Effector memory CD4-positive, alpha-beta T cell (primary cell): ENCODE measurements at places on chromosomes 5 and 9.

DNA sequence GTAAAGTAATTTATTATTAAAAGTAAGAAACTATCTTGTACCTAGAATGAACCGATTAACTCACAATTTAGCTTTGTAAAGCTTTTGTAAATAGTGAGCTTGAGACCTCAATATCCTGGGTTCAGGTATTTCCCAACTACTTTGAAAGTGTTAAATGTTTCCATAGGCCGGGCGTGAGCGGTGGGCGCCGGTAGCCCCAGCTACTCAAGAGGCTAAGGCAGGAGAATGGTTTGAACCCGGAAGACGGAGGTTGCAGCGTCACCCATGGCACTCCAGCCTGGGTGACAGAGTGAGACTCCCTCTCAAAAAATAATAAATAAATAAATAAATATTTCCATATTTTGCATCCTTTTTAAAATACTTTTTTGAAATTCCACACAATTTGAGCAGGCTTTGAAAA is 1.5 kb upstream of the ANKH start:
- no peak for DNase-seq
- H3K27ac ChIP-seq = peak overlapping the region; percentile 67
- no peaks in the 10 kb centered on the region for H3K36me3 ChIP-seq
- H3K4me1 ChIP-seq = peaks cover 7% of the 10 kb centered on the region
- H3K27me3 ChIP-seq = no peaks in the 10 kb centered on the region

GRCh38 chr9:114116126-114116747 is 17.1 kb upstream of the KIF12 start:
- H3K36me3 ChIP-seq = no peaks in the 10 kb centered on the region
- no peak overlapping the region for H3K27ac ChIP-seq
- H3K4me1 ChIP-seq = no peaks in the 10 kb centered on the region
- H3K4me3 ChIP-seq = no peak overlapping the region
- no peak for DNase-seq
- no peaks in the 10 kb centered on the region for H3K27me3 ChIP-seq

DNA sequence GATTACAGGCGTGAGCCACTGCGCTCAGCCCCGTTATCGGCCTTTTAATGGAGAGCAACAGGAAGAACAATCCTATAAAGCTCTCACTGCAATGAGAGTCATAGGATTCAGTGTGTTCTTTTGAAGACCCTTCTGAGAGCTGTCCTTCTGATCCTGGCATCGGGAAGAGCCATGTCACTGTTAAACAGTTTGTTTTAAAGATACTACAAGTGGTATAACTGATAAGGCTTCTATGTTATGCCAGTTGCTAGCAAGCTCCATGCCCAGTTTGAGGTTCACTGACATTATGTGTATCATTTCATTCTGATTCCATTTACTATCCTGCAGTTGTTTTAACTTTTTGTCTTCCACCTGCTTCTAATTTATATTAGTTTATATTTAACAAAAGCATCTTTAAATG is 55.8 kb downstream of the GNAQ start:
- no peaks in the 10 kb centered on the region for H3K36me3 ChIP-seq
- no peaks in the 10 kb centered on the region for H3K27me3 ChIP-seq
- H3K4me1 ChIP-seq = peaks cover 12% of the 10 kb centered on the region
- no peak overlapping the region for H3K4me3 ChIP-seq

DNA sequence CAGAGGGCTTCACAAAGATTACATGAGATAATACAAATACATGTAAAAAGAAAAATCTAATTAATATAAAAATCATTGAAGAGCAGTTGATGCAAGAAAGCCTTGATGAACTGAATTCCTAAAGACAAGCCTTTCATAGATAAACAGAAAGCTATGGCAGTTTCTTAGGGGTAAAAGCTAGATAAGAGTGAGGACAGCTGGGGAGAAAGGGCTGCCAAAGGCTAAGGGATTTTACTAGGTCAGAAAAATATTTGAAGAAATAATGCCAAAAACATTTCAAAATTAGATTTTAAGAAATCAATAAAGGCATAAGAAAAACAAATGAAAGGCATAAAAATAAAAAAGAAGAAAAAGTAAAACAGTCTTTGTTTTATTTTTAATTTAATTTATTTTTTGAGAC is 107.9 kb upstream of the ZNF366 start:
- no peaks in the 10 kb centered on the region for H3K4me1 ChIP-seq
- H3K27me3 ChIP-seq = no peaks in the 10 kb centered on the region
- no peak overlapping the region for H3K4me3 ChIP-seq
- no peak for DNase-seq
- no peak overlapping the region for H3K27ac ChIP-seq

GRCh38 chr5:178545176-178545575 is 45.0 kb downstream of the COL23A1 start:
- no peak overlapping the region for H3K4me3 ChIP-seq
- no peaks in the 10 kb centered on the region for H3K4me1 ChIP-seq
- no peaks in the 10 kb centered on the region for H3K27me3 ChIP-seq
- H3K36me3 ChIP-seq = no peaks in the 10 kb centered on the region
- DNase-seq = no peak
- no peak overlapping the region for H3K27ac ChIP-seq

DNA sequence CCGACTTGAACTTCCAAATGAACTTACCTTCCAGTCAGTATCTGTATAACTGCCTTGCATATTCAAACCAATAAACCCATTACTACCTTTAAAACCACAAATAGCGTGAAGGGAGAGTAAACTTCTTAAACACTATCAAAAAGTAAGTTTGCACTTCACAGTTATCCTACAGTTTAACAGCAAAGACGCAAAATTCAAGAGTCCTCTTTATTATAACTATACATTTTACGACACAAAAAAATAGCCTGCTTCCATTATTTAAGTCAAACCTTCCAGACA is 1.8 kb downstream of the PTBP3 start:
- H3K27ac ChIP-seq = peak overlapping the region; percentile 45
- H3K4me3 ChIP-seq = peak overlapping the region; percentile 91
- peaks cover 17% of the 10 kb centered on the region for H3K4me1 ChIP-seq
- no peak for DNase-seq
- H3K36me3 ChIP-seq = no peaks in the 10 kb centered on the region
- no peaks in the 10 kb centered on the region for H3K27me3 ChIP-seq

DNA sequence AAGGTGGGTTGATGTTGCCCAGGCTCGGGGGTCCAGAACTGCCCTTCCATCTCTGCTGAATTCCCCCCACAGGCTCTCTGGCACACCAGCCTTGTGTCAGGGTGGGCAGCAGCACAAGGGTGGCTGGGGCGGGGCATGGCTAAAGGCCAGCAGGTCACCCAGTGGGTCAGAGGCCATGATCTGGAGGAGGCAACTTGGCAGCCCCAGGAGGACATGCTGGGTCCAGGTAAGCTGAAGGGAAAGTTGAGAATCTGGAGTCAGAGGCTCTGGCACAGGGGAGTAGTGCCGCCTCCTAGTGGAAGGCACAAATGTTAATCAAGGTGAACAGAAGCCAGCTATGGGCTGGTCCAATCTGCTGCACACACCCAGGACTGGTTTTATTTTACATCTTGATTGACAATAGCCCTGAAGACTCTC is 6.2 kb downstream of the TMEM8B start:
- H3K36me3 ChIP-seq = no peaks in the 10 kb centered on the region
- no peaks in the 10 kb centered on the region for H3K27me3 ChIP-seq
- no peaks in the 10 kb centered on the region for H3K4me1 ChIP-seq
- no peak overlapping the region for H3K4me3 ChIP-seq

GRCh38 chr9:68489646-68490045 is 51.0 kb downstream of the TMEM252 start:
- H3K4me1 ChIP-seq = no peaks in the 10 kb centered on the region
- no peak overlapping the region for H3K4me3 ChIP-seq
- no peak for DNase-seq
- H3K27ac ChIP-seq = no peak overlapping the region
- no peaks in the 10 kb centered on the region for H3K36me3 ChIP-seq
- no peaks in the 10 kb centered on the region for H3K27me3 ChIP-seq

DNA sequence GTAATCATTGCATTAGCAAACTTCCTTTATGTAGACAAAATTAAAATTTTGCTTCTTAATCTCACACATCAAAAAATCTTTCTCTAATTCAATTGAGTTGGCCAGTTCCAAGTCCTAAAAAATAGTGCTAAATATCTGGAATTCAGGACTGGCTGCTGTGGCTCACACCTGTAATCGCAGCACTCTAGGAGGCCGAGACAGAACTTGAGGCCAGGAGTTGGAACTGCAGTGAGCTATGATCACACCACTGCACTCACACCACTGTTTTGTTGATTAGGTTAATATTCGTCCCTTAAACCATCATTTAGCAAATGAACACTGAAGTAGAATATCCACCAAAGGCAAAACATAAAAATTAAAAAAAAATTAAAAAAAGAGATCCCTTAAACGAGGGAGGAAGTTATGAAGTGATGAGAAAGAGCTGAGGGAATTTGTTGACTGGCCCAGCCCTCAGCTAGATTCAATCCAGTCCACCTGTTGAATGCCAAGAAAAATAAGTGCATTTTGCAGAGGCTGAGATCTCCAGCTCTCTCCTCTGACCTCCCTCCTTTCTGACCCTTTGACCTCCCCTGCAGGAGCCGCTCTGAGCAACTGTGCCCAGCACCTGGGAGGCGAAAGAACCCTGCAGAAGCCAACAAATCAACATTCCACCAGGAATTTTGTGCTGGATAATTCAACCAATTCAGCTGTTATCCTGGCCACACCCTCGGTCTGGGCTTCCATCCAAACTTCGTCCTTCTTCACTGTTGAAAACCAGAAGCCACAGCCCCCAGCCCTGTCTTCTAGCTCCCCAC is 96.8 kb downstream of the OR2K2 start:
- no peaks in the 10 kb centered on the region for H3K27me3 ChIP-seq
- H3K4me1 ChIP-seq = no peaks in the 10 kb centered on the region
- no peak overlapping the region for H3K27ac ChIP-seq

GRCh38 chr9:17900606-17901005 is 321.7 kb downstream of the SH3GL2 start:
- no peaks in the 10 kb centered on the region for H3K4me1 ChIP-seq
- no peak overlapping the region for H3K4me3 ChIP-seq
- H3K36me3 ChIP-seq = no peaks in the 10 kb centered on the region
- DNase-seq = no peak

DNA sequence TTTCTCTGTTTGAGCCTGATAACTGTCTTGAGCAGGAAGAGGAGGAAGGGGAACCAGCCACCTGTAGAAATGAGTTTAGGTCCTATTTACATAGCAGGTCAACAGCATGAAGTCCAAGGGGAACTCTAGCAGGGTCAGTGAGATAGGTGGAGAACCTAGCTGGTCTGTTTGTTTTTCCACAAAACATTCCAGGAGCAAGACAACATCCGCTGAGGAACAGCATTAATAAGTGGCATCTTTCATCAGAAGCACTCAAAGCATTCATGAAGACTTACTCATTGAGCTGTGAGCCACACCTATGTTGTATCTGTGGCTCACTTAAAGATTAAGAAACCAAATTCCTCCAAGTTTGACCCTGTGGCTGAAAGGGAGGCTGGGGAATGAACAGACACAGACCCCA is 115.9 kb downstream of the ACTBL2 start:
- no peaks in the 10 kb centered on the region for H3K4me1 ChIP-seq
- no peak overlapping the region for H3K27ac ChIP-seq
- no peak for DNase-seq
- no peaks in the 10 kb centered on the region for H3K27me3 ChIP-seq
- H3K4me3 ChIP-seq = no peak overlapping the region

DNA sequence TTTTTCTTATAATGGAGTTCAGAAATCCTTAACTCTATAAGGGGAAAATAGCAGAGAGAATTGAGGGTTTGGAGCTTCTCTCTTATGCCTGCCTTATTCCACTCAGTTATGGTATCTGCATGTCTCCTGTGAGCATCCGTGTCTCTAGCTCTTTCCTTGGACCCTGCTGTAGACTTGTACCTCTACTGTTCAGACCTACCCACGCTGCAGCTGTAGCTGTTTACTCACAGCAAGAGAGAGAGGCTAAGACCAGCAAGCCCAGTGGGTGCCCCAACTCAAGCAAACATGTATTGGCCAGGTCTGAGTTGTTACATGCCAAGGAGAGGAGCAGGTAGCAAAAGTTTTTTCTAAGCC is 7.1 kb upstream of the PCSK1 start:
- H3K27me3 ChIP-seq = peaks cover 3% of the 10 kb centered on the region
- no peak overlapping the region for H3K4me3 ChIP-seq
- H3K36me3 ChIP-seq = no peaks in the 10 kb centered on the region
- H3K27ac ChIP-seq = no peak overlapping the region
- DNase-seq = no peak

GRCh38 chr9:32841314-32841713 is 58.0 kb downstream of the TMEM215 start:
- no peaks in the 10 kb centered on the region for H3K4me1 ChIP-seq
- H3K27me3 ChIP-seq = no peaks in the 10 kb centered on the region
- DNase-seq = no peak
- H3K4me3 ChIP-seq = no peak overlapping the region

DNA sequence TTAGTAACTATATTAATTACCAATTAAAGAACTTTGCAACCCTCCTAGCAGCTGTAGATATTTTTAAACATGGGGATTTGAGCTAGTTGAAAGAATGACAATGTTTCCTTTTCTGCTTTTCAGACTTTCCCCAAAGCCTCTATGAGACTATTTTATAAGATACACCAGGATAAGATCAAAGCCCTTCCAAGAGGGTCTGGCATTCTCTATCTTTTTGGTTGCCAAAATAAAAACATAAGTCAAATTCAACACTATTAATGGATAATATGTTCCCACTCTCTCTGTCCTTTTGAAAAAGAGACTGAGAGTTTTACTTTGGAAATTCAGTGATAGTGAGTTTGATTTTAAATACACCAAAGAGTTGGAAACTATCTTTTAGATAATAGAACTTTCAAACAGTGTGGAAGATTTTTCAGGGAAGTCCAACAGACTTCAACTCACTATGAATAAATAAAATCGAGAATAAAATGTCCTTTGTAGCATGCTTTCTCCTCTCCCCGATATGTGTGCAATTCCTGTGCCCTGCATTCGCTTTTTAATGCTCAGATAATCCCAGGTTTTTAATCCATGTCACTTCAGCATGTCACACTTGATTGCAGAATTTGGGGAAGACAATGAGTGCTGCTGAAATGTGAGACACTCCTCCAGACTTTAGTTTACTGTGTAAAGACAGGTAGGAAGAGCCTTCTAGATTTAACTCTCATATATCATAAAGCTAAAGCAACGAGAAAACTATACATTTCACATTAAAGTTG is 1095.7 kb upstream of the DMAC1 start:
- no peaks in the 10 kb centered on the region for H3K27me3 ChIP-seq
- H3K36me3 ChIP-seq = no peaks in the 10 kb centered on the region
- H3K27ac ChIP-seq = no peak overlapping the region
- no peaks in the 10 kb centered on the region for H3K4me1 ChIP-seq
- H3K4me3 ChIP-seq = no peak overlapping the region

DNA sequence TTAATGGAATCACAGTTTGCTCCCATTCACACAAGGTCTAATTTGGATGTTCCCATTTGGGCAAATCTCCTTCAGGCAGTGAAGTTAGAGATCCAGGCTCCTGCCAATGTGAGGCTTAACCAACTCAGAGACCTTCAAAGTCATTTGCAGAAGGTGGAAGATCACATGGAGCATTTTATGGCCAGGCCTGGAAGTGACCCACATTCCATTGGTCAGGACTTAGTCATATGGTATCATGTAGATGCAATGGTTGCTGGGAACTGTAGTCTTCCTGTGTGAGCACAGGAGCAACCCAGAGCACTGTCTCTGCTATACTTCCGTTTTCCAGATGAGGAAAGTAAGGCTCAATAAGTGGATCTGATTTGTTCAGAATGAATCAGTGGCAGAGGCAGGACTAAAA is 292.7 kb upstream of the SMARCA2 start:
- no peak overlapping the region for H3K27ac ChIP-seq
- no peaks in the 10 kb centered on the region for H3K27me3 ChIP-seq
- H3K4me1 ChIP-seq = no peaks in the 10 kb centered on the region
- no peaks in the 10 kb centered on the region for H3K36me3 ChIP-seq
- H3K4me3 ChIP-seq = no peak overlapping the region
- DNase-seq = no peak

GRCh38 chr9:98255061-98255577 is 330 bp downstream of the TBC1D2 start:
- peaks cover 15% of the 10 kb centered on the region for H3K4me1 ChIP-seq
- peak; percentile 1 for DNase-seq
- H3K27ac ChIP-seq = peak overlapping the region; percentile 74
